Stimulated activated CD8-positive, alpha-beta memory T cell treated with anti-CD3 and anti-CD28 coated beads, Interleukin-7, amount 100 ng/mL, for 1 hour (primary cell): ENCODE measurements at places on chromosomes 7 and 10.

DNA sequence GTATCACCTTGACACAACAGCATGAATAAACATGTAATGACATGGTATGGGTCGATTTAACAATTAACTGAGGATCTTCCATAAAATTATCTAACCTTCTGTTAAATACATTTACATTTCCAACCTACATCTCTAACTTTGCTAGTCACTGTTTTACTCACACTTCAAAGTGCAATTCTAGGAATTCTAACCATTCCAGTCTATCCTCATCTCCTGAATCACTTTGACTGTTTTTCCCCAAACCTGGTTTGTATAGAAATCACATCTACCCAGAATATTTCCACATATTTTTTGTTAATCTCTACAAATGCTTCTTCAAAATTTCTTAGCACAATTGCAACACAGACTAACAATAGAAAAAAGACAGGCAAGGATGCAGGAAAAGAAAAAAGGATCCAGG is 6.2 kb downstream of the ABI1 start:
- DNase-seq = no peak

GRCh38 chr7:38781991-38782390 is 127.0 kb downstream of the VPS41 start:
- DNase-seq = no peak

DNA sequence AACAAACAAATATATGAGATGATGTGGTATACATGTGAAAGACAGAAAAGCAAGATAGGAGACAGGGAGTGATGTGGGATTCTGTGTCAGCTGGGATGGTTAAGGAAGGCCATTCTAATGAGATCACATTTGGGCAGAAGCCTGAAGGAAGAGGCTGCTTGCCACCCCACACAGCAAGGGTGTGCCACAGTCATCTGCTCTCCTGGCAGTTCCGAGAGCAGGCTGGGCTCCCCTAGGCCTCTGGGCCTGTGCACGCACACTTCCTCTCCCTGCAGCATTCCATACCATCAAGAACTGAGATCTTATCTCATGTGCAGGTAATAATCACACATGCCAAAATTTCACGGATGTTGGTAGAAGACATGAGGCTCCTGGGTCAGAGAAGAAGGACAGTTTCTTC is 43.1 kb downstream of the SYPL1 start:
- DNase-seq = no peak

- peak; percentile 34 for DNase-seq
Measured at GRCh38 chr10:30534465-30535144, 94.9 kb downstream of the LYZL2 start.

GRCh38 chr7:91405092-91405788 is 141.0 kb downstream of the FZD1 start:
- no peak for DNase-seq

GRCh38 chr7:80053124-80053523 is 81.5 kb upstream of the GNAI1 start:
- DNase-seq = no peak

GRCh38 chr10:21265622-21266021 is 259.9 kb downstream of the SKIDA1 start:
- DNase-seq = no peak

DNA sequence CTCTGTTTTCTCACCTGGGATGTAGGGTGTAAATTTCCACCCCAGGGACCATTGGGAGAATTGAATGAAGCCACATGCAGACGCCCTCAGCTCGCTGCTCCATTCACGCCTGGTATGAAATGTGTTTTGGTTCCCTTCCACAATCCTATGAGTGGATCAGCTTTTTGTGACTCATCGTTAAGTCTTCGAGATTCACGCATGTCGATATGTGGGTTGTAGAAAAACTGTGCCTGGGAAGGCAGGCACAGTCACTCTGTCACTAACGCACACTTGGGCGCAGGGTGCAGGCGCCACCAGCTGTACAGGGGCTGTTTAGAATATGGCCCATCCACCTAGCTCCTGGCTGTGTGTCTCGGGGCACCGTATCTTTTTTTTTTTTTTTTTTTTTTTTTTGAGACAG is 64.2 kb upstream of the SH2B2 start:
- no peak for DNase-seq

DNA sequence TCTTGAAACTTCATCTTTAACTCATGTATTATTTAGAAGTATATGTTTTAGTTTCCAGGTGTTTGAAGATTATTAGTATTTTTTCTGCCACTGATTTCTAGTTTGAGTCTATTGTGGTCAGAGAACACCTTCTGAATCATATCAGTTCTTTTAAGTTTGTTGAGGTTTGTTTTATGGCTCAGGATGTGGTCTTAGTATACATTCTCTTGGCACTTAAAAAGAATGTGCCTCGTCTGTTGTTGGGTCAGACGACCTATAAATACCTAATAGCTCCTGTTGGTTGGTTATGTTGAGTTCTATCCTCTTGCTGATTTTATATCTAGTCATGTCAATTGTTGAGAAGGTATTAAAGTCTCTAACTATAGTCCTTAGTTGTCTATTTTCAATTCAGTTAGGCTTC is 15.9 kb downstream of the TDRD1 start:
- DNase-seq = no peak

- DNase-seq = no peak
Measured at GRCh38 chr10:26391701-26392695, 46.1 kb upstream of the APBB1IP start.

- DNase-seq = no peak
Measured at GRCh38 chr7:155669717-155670505, 25.4 kb downstream of the RBM33 start.

GRCh38 chr10:100826983-100827818 is 81.8 kb downstream of the PAX2 start:
- no peak for DNase-seq
